ENCODE measurements at places on chromosomes 11 and 22. TPM values are rescaled to one million over a fixed set of nuclear protein-coding genes. Genes with fewer than 3 reads are reported as not detected.

Gene CARD18
- polyA plus RNA-seq: not detected

Gene SLC22A12
- not detected for polyA plus RNA-seq

Gene MOB2
- 17.1 TPM for polyA plus RNA-seq

Gene ARHGAP20
- 7.1 TPM for polyA plus RNA-seq

Gene CDC42BPG
- 0.03 TPM for polyA plus RNA-seq

All from fibroblast of lung (primary cell).